ENCODE measurements at places on chromosomes 7 and 10. TPM values are rescaled to one million over a fixed set of nuclear protein-coding genes. Genes with fewer than 3 reads are reported as not detected.

PDE6C gene
- polyA plus RNA-seq: 1.7 TPM

SLC29A3 gene
- polyA plus RNA-seq: 8.7 TPM

ACTL6B gene
- not detected for polyA plus RNA-seq

ANKRD22 gene
- polyA plus RNA-seq: 0.28 TPM

CYP2C8 gene
- 7.4 TPM for polyA plus RNA-seq

FAM171A1 gene
- 96.4 TPM for polyA plus RNA-seq

WEE2 gene
- polyA plus RNA-seq: 0.07 TPM

OSBPL3 gene
- 26.9 TPM for polyA plus RNA-seq

METTL27 gene
- polyA plus RNA-seq: 13.0 TPM

GRCh38 chr7:641269-641671 is 85.2 kb upstream of the DNAAF5 start:
- no peak for DNase-seq

DNA sequence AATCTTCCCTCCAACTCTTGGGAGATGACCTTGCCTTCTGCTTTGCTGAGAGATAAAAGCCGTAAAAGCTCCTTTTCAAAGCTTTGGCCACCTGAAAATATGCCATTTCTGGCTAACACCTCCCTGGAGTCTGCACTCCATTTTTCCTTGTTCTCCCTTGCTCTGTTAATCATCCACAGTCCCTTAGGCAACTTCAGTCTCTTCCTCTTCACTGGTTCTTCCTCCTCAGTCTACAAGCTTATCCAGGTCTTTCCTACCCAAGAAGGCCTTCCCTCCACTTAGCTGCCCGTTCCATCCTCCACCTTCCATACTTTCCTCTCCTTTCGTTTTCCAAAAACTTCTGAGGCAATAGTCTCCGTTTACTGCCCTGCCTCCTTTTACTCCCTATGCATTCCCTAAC is 30.5 kb downstream of the PAX2 start:
- no peak for DNase-seq

DNA sequence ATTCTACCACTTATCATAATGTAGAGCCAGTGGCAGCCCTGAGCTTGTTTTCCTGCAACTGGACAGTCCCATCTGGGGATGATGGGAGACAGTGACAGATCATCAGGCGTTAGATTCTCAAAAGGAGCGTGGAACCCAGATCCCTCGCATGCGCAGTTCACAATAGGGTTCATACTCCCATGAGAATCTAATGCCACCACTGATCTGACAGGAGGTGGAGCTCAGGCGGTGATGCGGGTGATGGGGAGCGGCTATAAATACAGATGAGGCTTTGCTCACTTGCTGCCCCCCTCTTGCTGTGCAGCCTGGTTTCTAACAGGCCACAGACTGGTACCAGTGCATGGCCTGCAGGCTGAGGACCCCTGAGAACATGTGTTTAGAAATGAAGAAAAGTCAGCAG is 260.1 kb downstream of the CAMK1D start:
- DNase-seq: no peak

DNA sequence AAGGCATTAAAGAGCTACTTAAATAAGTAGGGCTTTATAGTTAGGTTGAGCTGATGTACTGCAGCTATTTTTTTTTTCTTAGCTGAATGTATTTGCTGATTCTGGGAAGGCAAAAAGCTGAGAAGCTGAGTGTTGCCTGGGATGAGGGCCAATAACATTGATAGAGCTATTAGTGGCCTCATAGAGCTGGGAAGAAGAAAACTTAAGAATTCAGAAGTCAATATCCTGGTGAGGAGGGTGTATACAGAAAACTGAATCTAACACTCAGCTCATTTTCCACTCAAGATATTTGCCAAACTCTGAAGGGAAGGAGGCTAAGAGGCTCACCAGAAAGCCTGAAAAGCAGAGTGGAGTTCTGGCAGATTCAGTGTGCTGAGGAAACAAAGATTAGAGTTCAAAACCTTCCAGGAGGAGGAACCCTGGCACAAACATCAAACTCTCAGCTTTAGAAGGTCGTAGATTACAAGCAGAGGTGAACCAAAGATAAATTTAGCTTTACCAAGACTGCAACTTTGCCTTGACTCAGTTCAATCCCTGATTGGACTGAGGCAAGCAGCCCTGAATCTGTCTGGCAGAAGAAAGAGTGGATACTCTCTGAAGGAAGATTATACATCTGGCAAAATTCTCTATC is 11.3 kb downstream of the PPP1R3C start:
- DNase-seq: no peak

GRCh38 chr7:94095316-94096009 is 91.3 kb upstream of the BET1 start:
- no peak for DNase-seq

DNA sequence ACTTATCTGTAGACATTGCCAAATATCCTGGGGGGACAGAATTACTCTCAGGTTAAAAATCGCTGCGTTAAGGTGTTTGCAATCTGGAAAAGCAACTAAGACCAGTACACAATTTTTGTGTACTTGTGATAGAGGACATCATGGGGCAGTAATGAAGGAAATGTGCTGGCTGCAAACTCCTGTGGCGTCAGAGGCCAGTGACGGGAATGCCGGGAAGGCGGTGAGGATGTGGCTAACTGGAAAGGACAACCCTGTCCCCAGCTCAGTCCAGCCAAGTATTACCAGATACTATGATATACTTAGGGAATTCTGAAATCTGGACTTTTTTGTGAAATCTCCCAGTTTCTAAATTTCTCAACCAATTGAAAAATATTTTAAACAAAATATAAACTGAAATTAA is 103.1 kb upstream of the NANOS1 start:
- DNase-seq: no peak

- no peak for DNase-seq
Observed at GRCh38 chr7:46058086-46058823, 137.2 kb upstream of the IGFBP3 start.

DNA sequence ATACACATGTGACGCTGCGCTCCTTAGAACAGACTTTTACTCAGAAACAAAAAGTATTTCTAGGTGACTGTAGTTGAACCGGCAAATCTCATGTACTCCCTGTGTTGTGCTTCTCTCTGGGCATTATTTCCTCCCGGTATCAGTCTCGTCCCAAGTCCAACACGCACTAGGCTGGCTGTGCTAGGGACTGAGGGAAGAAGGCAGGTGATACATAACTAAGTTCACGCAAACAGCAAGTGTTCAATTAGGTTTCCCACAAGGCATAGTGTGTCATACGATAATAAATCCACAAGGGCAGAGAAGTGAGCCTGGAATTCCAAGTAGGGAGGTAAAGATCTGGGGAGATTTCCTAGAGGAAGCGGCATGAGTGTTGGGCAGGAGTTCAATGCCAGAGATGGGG is 20.4 kb downstream of the FAM53B start:
- DNase-seq: no peak

- no peak for DNase-seq
Observed at GRCh38 chr7:23334482-23335056, 35.4 kb downstream of the MALSU1 start.

GRCh38 chr10:14904316-14904732 is 25.7 kb downstream of the SUV39H2 start:
- DNase-seq: peak; percentile 15

DNA sequence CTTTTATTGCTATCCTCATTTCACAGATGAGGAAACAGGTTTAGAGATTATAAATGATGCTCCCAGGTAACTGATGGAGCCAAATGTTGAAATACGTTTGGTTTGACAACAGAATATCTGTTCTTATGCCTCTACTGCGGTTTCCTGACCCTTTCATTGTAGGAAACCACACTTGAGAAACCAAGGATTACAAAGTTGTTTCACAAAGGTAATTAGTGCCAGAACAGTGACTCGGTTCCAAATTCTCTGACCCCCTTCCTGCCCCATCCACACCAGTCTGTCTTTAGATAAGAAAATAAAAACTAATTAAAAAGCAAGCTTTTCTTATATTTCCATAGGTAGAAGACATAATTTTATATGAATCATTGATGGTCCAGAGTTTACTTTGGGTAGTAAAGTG is 393.7 kb upstream of the MBL2 start:
- no peak for DNase-seq

GRCh38 chr10:94991243-94991888 is 52.9 kb downstream of the CYP2C9 start:
- DNase-seq: no peak

GRCh38 chr7:120370954-120371353 is 98.0 kb downstream of the KCND2 start:
- no peak for DNase-seq

DNA sequence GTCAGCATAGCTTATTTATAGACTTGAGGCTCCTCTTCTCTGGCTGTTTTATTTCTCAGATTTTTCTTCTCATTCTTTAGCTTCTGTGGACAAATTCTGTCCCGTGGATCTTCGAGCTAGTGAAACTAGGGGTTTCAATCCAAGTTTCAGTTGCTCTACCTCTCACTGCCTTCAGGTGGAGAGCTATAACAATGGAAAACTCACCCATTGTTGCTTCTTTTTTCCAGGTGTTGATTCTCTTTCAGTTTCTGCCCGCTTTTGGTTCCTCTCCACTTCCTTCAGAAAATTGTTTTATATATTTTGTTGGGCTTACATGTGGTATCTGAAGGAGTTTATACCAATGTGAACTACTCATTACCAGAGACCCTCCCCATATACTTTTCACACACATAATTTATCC is 266.1 kb downstream of the TCF7L2 start:
- no peak for DNase-seq

DNA sequence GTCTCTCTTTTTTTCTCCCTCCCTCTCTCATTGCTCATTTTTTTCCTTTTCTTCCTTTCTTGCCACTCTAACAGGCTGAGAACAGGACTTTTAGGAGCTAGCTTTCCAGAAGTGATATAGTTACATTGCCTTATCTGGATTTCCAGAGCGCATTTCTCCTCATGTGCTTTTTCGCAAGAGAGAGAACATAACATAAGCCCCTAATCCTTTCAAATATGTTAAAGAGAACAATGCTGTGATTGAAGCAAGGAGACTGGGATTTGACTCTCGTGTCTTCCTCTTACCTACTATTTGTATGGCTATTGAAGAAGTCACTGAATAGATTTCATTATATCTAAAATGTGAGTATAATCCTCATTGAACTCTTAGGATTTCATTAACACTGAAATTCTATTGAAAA is 101.2 kb upstream of the PRPS1L1 start:
- no peak for DNase-seq

DNA sequence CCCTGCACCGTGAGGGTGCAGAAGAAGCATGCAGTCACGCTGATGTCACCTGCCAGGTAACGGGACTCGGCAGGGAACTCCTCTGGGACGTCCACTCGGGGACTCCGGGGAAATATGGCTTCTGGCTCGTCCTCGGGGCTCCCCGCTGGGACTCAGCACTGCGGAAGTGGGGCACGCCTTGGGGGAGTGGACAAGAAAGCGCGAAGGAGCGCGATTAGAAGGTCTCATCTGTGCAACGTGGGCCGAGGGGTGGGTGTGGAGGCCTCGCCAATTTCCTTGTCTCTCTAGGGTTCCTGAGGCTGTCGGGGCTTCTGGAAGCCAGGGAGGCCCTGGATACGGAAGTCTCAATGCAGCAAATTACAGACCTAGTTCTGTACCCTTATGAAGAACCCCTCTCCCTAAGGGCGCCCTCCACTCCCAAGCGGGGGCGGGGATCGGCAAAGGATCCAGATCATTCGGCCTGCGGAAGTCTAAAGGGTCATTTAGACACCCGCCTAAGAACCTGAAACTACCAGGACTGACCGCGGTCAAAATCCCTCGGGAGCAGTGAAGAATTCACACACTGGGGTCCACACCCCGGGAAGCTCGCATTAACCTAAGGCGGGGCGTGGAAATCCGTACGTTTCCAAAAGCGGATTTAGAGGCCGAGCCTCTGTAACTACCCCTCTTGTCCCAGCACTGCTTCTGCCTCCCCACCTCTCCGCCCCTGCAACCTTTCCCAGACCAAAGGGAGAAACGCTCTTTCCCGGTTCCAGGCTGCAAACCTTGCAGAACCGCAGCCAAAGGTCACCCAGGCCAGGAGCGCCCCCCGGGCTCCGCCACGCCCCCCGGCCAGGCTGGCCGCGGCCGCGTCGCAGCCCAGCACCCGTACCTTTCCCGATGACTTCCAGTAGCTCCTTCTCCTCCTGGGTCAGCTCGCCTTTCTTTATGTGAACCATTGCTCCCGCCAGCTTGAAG is 640 bp downstream of the ANKMY2 start:
- no peak for DNase-seq

Data from renal pelvis (tissue), 12 donors.